Activated CD4-positive, alpha-beta T cell treated with anti-CD3 and anti-CD28 coated beads, Interleukin-2, Interleukin-6, amounts not matched to agents 100 ng/mL and 50 ng/mL, durations not matched to agents 16 hours and 8 hours (primary cell): ENCODE measurements at places on chromosomes 2 and 18.

DNA sequence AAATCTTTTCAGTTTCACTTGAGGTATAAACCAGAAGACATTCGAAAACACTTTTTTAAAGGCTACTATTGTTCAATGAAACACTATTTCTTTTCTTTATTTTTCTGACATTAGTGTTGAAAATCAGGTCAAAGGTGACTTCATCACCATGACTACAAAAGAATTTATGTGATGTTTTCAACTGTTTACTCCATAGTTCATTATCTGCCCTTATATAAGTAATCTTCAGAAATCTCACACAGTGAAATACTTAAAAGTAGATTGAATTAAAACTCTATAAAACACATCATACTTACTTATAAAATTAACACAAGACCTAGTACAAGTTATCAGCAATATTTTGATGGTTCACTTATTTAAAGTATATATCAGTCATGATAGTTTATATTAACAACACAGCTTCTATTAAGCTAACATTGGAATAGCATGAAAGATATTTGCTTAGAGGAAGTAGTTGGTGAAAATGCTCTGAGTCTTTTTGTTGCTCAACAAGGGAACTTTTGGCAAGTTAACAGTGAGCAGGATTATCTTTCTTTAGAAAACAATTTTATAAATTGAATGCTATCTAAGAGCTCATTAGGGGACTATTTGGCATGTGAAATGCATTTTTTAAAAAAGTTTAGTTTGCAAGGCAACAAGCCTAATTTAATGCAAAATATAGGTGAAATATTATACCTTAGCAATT lies 60.8 kb downstream of the MC4R start:
- no peak for DNase-seq

- DNase-seq, result no peak
Measured at GRCh38 chr2:2566396-2567323, 235.6 kb upstream of the MYT1L start.

- DNase-seq, result no peak
Measured at GRCh38 chr2:20281876-20282275, 56.9 kb upstream of the SDC1 start.

DNA sequence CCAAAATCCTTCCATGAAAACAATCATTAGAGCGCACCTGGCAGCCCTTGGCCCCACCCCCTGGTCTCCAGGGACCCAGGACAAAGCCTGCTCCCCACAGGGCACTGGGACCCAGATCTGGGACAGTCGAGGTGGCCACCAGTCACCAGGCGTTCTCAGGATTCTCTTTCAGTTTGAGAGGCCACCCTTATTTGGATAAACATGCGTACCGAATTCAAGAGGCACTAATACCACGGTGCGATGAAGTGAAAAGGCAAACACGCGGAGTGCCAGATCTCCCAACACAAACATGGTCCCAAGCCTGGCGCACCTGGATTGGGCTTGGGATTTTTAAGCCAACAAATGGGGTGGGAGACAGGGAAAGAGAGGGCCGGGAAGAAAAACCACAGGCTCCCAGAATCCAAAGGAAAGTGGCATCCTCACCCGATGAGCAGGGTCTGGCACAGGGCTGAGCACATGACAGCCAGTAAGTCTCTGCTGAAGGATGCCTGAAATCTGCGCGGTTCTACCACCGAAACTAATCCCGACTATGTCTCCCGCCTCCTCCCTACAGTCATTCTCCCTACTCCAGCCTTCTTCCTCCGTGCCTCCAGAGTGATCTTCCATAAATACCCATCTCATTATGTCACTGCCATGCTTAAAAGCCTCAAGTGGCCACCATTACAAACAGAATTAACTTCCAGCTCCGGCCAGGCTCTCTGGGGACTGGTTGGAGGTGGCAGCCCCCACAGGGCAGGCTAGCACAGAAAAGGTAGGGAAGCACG lies 60.9 kb upstream of the KLHL29 start:
- no peak for DNase-seq

DNA sequence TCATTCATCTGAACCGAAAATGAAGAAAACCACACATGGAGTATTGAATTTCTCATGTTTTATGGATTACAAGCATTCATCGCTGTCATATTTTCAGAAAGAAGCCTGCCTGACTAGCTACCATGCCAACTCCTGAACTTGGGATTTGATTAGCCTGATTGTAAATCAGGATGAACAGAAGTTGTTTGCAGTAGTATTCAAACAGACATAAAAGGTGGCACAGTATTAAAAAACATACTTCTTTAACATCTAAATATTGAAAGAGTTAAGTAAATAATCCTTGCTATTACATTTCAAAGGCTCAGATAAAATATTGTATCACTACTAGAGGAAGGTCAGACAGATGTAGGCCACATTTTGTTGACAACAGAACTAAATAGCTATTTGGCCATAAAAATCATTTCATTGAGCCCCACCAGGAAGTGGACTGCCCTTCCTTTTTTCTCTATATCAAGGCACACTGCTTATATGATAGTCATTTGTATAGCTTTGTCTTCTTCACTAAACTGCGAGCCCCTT lies 21.6 kb downstream of the SLC38A11 start:
- DNase-seq, result no peak

- DNase-seq, result no peak
Measured at GRCh38 chr18:37430357-37431076, 135.1 kb downstream of the CELF4 start.

DNA sequence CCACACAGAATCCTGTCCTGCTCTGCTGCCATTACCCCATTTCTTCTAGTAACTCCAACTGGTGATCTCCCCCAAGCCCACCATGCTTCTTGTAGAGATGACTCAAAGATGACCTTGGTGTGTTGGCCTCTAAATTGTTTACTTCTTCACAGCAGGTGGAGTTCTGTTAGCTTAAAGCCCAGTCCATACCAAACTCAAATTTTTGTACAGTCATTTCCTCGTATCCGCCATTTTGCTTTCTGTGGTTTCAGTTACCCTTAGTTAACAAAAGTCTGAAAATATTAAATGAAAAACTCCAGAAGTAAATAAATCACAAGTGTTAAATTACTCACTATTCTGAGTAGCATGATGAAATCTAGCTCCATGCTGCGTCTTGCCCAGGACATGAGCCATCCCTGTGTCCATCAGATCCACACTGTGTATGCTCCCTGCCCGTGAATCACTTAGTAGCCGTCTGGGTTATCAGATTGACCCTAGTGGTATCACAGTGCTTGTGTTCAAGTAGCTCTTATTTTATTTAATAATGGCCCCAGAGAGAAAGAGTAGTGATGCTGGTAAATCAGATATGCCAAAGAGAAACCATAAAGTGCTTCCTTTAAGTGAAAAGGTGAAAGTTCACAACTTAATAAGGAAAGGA lies 133.3 kb upstream of the NOL4 start:
- DNase-seq, result no peak

DNA sequence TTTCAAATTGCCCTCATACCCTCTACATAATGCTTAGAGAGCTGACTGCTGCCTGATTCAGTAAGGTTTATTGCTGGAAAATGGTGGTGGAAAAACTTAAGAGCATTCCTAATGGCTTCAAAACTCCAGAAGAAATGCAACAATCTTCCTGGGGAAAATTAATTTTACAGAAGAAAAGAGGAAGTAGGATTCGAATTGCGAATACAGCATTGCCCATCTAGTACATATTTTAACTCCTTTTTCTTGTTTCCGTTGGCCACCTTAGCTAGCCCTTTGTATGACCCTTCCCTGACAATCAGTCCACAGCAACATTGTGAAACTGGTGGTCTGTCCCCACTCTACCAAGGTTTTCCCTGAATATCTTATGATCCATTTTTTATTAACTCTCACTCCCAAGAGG lies 224.7 kb downstream of the MTX2 start:
- no peak for DNase-seq

DNA sequence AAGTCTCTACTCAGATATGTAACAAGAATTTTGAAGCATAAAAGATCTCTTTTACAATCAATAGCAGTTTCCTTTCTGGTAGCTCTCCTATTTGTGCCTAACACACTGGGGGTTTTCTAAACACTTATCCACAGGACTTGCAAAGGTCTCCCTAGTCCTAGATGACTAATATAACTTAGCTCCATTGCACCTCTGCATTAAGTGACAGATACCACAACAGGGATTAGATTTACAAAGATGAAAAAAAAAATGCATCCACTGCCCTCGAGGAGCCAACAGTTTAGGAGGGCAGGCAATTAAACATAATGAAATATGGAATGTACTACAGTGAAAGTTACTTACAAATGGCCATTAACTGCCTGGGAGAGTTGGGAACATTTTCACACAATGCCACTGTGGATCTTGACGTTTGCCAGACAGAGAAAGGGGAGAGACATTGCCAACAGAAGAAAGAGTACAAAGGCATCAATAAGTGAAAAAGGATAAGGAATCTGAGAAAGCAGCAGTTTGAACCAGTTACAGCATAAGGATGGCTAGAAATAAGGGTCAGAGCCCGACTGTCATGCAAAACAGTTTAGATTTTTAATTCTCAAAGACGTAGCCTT lies 14.3 kb downstream of the PPP3R1 start:
- DNase-seq, result no peak

GRCh38 chr2:179304424-179304823 lies 39.8 kb upstream of the SESTD1 start:
- DNase-seq, result no peak

- no peak for DNase-seq
Measured at GRCh38 chr2:151523850-151524249, 114.1 kb downstream of the RIF1 start.

DNA sequence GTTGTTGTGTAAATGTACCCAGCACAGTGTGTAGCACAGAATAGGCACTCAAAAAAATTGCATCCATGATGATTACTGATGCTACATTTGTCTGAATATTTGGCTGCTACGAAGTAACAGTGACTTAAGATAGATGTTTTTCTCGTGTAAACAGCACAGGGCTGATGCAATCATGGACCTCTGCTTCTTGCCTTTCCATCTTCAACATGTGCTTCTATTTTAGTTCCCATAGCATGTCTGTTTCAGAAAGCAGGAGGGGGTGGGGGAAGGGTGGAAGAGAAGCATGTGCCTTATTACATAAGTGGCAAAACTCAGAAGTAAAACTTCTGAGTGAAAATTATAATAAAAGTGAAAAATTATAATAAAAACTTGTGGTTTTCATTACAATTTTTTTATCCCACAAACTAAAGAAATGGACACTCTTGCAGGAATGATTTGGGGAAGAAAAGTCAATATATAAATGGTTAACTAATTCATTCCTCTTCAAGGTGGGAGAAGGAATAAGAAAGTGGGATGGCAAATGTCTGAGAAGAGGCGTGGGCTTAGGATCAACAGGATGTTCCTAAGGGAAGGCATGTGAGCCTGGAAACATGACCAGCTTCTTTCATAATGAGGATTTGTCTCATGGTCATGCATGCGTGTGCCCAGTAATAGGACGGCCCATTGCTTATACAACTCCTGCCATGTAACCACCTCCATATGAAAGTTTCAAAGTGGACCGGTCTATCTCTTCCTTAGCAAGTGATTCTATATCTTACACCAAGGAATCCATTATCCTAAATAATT lies 27.2 kb downstream of the CCBE1 start:
- no peak for DNase-seq

DNA sequence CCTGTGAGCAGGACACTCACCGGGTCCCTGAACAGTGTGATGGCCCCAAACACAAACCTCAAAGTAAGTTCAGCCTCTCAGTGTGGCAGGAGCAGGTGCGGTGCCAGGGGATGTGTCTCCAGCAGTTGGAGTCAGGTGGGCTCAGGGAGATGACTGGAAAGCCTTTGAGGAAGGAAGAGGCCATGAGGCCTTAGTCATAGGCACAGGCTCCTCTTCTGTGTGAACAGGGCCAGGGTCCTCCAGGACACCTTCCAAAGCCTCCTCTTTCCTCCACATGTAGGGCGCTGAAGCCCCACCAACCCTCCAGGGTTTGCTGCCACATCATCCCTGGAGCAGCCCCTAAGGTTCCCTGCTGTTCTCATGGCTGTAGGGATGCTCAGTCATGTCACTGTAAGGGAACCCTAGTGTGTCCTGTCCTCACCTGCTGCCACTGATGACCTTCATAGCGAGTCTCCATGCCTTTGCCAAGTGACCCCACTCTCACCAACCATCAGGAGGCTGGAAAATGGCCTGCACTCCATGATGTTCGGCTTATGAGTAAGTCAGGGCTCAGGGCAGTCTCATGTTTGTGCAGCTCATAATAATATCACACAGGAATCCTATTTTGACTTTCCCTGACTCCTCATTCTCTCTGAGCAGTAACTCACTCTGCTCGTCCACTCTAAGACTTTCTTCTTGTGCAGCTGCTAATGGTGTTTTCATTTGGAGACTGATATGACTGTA lies 1152.9 kb downstream of the RPIA start:
- DNase-seq, result no peak

GRCh38 chr2:86011449-86011941 lies 94.2 kb downstream of the POLR1A start:
- no peak for DNase-seq

DNA sequence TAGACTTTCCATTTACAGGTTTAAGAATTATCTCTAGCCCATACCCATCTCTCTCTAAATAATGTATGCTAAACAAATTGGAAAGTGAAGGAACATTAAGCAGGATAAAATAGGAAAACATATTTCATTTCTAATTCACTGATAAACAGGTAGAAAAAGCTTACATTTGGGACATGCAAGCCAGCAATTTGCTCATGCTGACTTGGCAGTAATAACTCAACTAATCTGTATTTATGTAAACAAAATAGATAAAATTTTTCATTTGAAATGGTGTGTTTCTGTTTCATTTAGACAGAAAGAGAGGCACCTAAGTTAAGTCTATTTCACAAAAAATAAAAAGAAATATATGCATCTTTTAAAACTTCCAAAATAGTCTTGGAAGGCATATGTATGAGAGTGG lies 877.3 kb upstream of the LRRTM1 start:
- DNase-seq, result no peak

DNA sequence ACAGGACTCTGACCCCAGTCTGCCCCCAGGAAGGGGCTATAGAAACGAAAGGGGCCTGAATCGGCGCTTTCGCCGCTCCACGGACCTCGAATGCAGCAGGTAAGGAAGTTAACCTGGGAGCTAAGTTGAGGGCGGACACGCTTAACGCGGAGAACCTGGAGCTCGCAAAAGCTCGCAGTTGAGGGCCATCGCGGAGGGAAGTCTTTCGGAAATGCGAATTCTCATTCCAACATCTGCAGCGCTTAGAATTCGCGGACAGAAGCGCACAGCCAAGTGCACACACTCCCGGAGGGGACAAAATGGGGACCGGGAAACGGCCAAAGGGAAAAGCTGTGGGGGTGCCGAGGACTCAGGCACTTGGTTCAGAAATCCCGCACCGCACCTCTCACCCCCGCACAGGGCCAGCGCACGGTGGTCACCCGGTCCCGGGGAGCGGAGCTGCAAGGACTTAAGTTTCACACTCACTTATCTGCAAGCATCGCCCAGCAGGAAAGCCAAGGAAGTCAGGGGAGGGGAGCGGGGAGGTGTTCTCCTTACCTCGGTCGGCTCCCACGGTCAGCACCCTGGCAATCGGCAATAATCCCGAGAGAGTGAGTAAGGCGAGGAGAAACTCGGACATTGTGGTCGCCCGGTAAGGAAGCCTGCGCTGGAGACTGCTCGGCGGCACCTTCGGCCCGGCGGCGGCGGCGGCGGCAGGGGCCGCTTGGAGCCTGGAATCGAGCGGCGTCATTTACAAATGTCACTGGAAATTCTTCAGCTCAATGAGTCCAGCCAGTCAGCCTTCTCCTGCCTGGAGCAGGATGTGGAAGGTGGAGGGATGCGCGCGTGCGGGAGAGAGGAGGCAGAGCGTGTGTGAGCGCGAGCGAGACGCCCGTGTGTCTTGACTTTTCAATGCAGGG lies 456 bp downstream of the LRP1B start:
- no peak for DNase-seq
